ENCODE measurements at places on chromosomes 1 and 21.
A peak's percentile ranks its signal among the peaks of the same experiment; 100 is the strongest.

DNA sequence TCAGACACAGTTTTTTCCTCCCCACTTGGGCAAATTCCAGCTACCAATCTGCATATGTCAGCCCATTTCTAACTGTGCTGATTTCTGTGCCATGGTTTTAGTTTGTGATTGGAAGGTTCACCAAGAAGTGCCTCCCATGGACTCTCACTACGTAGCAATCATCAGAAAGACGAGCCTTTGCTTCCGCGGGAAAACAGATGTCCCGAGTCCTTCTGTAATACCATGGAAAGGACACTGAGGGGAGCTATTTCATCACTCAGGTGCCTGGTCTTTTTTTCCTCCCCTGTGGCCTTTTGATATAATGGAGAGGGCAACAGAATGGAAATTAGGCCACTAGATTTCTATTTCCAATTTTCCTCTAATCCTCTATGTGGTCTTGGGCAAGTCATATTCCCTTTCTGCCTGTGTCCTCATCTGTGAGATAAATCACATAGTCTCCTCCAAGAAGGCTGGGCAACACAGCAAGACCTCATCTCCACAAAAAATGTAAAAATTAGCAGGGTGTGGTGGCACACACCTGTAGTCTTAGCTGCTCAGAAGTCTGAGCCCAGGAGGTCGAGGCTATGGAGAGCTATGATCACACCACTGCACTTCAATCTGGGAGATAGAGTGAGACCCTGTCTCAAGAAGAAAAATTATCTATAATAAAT lies 24.8 kb downstream of the LEMD1 start:
- DNase-seq = peak; percentile 48

- no peak for DNase-seq
Observed at GRCh38 chr1:28917757-28918118, 3.4 kb downstream of the EPB41 start.

GRCh38 chr1:184199036-184199435 lies 147.5 kb downstream of the TSEN15 start:
- DNase-seq = no peak

DNA sequence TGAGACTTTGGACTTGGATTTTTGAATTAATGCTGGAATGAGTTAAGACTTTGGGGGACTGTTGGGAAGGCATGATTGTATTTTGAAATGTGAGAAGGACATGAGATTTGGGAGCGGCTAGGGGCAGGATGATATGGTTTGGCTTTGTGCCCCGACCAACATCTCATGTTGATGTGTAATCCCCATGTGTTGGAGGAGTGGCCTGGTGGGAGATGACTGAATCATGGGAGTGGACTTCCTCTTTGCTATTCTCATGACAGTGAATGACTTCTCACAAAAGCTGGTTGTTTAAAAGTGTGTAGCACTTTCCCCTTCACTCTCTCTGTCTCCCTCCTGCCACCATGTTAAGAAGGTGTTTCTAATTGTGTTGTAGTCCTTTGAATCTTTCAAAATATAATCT lies 9.3 kb upstream of the PHGDH start:
- no peak for DNase-seq

DNA sequence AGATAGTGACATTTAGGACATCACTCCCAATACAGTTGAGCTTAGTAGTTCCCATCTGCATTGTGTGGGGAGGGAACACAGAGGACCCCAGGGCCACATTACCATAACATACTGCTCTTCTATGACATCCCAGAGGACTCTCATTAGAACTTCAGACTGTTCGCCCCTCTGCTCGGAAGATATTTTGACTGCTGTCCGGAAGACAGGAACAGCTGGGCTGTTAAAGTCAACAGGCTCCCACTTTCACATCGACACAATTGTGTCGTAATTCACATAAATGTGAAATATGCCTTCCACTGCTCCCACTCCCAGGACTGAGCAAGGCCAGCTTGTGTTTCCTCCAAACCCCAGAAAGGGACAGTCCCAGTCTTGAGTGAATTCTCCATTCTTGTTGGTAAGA lies 158.4 kb downstream of the SEC16B start:
- DNase-seq = no peak

DNA sequence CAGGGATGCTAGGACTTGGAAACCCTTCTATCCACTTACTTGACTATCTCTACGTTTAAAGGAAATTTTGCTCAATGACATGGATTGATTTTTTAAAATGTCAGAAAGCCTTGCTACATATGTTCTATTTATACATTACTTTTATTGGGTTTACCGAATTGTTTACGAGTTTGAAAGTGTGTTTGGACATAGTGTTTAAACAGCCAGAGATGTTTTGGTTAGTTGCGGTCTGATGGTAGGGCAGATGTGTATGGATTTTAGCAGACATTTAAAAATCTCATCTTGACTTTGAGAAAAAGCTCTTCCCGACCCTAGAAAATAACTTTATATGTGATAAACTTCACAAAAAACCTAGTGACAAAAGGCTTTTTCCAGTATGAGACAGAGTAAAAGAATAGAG lies 513.7 kb downstream of the PLA2G4A start:
- DNase-seq = no peak

DNA sequence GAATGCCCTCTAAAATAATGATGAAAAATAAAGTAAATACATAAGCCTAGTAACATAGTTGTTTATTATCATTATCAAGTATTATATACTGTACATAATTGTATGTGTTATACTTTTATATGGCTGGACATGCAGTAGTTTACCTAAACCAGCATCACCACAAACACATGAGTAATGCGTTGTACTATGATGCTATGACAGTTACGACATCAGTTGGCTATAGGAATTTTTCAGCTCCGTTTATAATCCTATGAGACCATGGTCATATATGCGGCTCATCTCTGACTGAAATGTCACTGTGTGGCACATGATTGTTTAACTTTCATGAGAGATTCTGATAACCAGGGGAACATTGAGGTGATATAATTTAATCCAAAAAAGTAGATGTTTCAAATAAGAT lies 352.1 kb downstream of the ST6GALNAC3 start:
- DNase-seq = no peak

- DNase-seq = peak; percentile 59
Observed at GRCh38 chr1:31095298-31095981, 29.9 kb upstream of the PUM1 start.

- peak; percentile 88 for DNase-seq
Observed at GRCh38 chr1:216554934-216555333, 131.7 kb upstream of the USH2A start.

DNA sequence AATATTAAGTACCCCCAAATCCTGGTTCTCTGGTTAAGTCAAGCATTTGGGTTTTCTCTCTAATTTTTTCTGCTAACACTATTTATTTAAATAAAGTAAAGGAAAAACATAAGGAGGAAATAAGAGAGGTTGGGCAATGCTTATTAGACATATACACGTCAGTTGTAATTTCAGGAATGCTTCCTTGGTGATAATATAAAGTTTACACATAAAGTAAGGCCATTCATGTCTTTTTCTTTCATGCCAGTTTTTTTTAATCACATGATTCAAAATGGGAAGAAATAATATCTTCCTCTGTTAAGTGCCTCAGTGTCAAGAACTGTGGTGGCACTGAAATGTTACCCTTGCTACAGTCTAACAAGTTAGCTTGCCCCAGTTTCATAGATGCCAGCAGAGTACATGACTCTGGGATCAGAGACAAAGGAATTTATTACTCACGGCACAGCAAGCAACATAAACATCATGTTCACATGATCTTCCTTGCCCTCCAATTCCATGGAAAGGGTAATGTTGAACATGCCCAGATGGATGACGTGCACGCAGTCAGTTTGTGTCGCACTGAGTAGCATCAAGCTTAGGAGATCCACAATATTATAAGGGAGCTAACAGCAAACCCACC lies 184.9 kb downstream of the PLA2G4A start:
- DNase-seq = no peak

- DNase-seq = no peak
Observed at GRCh38 chr1:211511030-211511700, 19.2 kb upstream of the RD3 start.

DNA sequence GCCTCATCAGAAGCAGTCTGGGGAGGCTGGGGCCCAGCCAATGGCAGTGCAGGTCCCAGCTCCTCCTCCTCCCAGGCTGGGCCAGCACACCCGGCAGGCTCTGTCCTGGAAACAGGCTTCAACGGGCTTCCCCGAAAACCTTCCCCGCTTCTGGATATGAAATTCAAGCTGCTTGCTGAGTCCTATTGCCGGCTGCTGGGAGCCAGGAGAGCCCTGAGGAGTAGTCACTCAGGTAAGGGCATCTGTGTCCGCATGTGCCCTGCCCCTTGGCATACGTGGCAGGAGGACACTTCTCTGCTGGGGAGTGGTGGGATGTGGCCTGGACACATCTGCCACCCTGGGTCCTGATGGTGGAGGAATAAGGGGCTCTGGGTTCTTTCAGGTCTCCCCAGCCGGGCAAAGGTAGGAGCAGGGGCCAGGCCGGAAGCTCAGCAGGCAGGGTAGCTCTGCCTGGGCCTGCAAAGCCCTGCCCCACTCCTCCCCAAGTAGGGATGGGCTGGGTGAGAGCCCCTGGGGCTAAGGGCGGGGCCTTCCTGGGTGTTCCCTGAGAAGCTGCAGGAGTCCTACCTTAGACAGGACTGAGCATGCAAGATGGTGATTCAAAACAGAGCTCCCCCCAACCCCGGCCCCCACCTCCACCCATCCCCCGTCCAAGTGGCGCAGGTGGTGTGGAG lies at the start of gene GJB5:
TSS of gene GJB5 (plus strand) at position 84 of the 674 bp plus-strand sequence. CDS start 2,284 bp downstream, outside the sequence.
- no peak for DNase-seq

DNA sequence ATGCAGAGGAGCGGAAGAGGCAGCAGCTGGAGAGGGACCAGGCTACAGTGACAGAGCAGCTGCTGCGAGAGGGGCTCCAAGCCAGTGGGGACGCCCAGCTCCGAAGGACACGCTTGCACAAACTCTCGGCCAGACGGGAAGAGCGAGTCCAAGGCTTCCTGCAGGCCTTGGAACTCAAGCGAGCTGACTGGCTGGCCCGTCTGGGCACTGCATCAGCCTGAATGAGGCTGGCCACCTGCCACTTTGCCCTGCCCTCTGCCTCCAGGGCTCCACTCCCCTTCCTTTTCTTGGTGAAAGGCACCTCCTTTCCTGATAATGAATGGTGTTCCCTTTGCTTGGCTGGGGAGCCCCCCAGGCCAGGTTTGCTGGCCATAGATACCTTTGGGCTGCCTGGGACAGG lies 3.3 kb upstream of the HMGN2 start:
- DNase-seq = no peak
